NCI-H2081 treated with DMSO at 0.1 percent for 48 hours (cell line): ENCODE measurements at places on chromosomes 5 and 9.

- no peak for DNase-seq
Observed at GRCh38 chr9:97845130-97845529, 7.9 kb upstream of the FOXE1 start.

DNA sequence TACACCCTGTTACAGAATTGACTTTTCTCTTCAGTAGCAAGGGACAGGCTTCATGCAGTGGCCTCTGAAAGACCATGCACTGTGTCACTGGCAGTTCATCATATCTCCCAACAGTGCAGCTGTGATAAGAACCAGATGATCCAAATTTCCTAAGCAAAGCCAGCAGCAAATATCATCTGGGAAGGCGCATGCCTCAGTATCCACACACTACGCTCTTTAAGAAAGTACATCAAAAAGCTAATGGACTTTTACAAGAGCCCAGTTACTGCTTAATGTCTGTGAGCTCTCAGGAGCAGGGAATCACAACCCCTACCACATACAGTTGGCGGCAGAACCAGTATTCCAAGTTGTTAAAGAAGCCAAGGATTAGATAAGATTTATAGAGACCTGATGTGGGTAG, 25.1 kb downstream of the ADAMTSL1 start:
- no peak for DNase-seq

DNA sequence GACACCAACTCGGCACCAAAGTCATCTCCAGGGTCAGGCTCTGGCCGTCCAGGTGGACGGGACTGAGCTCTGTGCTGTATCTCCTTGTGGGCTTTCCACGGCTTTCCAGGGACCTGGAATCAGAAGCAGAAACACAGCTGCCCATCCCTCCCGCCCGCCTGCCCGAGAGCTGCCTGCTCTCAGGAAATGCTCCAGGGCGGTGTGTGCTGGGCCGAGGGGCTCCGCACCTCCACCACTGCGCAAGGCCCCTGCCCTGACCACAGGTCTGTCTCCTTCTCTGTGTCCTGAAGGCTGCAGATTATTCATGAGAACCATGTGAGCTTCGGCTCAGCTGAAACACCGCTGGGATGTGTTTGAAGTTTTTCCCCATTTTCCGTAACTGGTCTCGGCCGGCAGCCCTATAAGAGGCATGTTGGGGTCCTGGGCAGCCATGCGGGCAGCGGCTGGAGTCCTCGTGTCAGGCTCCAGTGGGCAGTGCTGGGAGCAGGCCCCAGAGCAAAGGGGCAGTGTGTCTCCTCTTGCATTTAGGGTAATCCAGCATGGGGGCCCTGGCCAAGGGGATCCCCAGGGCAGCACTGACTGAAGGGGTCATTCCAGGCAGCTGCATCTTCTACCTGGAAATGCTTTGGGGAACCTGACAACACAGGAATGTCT, 22.8 kb downstream of the NKD2 start:
- DNase-seq, result no peak

GRCh38 chr5:68376935-68377334, 161.4 kb downstream of the PIK3R1 start:
- DNase-seq, result no peak

GRCh38 chr9:89850153-89850552, 245.3 kb downstream of the GADD45G start:
- DNase-seq, result no peak

DNA sequence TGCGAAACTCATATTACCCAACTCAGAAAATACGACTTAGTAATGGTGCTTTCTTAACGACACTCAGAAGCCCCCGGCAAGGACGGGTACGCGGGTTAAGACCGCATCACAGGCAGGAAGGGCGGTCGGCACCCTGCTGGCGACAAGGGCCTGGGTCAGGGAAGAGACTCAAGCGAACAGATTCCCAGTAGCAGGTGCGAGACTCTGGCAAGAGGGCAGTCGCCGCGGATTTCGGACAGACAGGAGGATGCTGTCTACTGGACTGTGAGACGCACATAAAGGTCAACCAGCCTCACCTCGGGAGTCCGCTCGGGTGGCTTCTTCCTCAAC, 398 bp downstream of the RAPGEF6 start:
- no peak for DNase-seq

DNA sequence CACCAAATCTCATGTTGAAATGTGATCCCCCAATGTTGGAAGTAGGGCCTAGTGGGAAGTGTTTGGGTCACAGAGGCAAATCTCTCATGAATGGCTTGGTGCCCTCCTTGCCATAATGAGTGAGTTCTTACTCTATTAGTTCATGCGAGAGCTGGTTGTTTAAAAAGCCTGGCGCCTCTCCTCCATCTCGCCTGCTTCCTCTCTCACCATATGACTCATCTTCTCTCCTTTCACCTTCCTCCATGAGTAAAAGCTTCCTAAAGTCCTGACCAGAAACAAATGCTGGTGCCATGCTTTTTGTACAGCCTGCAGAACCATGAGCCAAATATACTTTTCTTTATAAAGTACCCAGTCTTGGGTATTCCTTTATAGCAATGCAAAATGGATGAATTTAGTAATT, 20.9 kb upstream of the ARHGAP26 start:
- no peak for DNase-seq

GRCh38 chr5:143064676-143065075, 294.5 kb downstream of the ARHGAP26 start:
- no peak for DNase-seq

- DNase-seq, result no peak
Observed at GRCh38 chr9:14347406-14348122, 33.6 kb upstream of the NFIB start.

DNA sequence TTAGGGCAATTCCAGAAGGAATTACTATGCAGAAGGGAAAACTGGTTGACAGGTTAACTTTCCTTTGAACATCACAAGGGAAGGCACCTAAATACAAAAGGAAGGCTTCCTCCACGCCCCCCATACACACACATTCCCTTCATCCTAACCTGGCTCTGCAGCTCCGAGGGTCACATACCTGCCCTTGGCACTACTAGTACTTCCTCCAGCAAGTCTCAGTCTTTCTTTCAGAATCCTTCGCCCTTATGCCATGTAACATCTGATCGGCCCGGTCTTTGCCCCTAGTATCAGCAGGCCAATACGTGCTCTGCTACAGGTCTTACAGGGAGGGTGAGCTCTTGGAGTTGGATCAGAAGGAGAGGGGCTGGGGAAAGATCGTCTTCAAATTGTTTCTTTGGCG, 1.6 kb upstream of the MARCHF6 start:
- DNase-seq, result no peak

DNA sequence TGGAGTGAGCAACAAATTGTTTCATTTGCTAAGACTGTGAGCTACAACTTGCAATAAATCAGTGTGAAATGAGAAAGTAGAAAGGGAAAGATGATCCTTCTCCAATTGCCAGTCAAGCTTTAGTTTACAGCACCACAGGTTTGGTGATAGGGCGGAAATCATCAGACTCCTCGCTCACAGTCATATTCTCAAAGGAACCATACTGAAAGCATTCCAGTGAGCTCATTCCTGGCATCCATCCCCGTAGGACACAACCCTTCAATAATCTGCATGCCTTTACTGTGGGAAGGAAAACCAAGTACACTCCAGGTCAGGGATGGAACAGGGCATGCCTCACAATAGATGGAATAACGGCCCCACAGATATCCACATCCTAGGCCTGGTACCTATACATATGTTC, 80.7 kb downstream of the FSTL4 start:
- no peak for DNase-seq

- DNase-seq, result no peak
Observed at GRCh38 chr9:800591-801150, 40.8 kb upstream of the DMRT1 start.

GRCh38 chr5:66814146-66814991, 218.2 kb downstream of the MAST4 start:
- peak; percentile 3 for DNase-seq

DNA sequence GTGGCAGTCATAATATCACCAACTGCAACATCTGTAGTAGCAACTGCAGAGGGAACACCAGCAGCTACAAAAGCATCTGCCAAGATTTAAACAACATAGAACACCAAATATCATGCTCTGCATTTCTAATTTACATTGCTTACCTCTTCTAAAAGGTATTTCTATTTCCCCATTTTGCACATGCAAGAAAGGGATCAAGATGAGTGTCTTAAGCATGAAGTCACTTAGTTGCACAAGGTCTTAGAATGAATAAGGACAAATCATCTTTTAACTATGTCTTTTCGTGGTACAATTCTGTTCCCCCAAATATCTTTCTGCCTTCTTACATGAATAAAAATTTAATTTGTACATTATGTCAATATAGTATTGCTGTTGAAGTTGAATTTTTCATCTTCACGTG, 1746.4 kb downstream of the EFNA5 start:
- DNase-seq, result no peak

- no peak for DNase-seq
Observed at GRCh38 chr5:137960141-137960540, 70.9 kb downstream of the PKD2L2 start.

GRCh38 chr5:125410537-125411070, 664.2 kb upstream of the ZNF608 start:
- DNase-seq, result peak; percentile 40

DNA sequence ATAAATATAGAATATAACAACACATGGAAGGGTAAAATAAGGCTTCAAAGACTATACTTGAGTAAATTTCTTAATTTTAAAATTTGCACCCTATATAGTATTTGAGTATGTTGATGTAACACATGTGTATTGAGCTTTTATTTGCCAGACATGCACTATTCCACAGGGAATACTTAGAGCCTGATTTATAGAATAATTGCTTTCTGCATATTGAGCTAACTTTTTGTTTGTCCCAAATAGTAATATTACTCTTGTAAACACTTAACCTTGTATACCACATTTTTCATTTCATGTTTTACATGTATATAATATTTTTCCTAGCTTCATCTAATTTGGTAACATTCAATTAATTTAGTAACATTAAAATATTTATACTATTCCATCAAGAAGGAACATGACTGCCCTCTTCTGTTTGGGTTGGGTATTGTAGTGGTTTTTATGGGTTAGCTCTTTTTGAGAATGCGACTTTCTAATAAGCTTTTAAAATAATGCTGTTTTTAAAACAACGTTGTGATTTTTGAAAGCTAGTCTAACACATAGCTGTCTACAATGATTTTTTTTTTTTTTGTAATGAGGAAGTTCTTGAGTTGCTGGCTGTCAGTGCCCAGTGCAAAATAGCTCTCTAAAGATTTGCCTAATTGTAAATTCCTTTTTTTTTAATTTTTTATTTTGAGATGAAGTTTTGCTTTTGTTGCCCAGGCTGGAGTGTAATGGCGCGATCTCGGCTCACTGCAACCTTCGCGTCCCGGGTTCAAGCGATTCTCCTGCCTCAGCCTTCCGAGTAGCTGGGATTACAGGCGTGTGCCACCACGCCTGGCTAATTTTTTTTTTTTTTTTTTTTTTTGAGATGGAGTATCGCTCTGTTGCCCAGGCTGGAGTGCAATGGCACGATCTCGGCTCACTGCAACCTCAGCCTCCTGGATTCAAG, 4.8 kb downstream of the SUB1 start:
- DNase-seq, result peak; percentile 26

DNA sequence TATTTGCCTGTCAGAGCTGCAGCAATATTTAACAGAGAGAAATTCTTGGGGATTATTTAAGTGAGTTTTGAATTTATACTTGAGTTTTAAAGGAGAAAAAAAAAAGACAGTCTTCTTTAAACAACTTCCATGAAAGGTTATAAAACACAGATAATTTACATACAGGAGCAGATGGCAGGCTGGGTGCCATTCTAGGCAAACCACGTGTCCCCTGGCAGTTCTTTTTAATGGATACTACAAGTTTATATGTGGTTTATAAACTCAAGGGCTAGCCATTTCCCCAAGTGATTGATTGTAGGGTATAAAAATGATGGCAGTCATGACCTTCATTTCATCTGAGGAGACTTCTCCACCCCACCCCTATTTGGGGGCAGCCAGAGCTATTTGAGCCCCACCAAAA, 166.6 kb downstream of the FSTL4 start:
- no peak for DNase-seq

DNA sequence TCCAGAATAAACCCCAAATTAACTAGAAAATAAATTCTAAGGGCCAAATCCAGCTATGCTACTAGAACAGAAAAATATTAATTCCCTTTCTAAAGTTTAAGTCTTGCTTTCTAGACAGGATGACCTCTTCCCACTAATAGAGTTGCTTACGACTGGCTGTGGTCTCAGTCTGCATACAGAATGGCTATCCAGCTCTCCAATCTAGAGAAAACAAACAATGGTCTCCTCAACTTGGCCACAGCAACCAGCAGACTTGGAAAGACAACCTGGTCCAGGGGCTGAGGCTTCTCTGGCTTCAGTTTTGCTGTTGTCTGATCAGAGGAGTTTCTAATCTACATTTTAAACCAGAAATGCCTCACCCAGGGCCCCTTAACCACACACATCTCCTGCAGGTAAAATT, 28.9 kb downstream of the RASEF start:
- no peak for DNase-seq

DNA sequence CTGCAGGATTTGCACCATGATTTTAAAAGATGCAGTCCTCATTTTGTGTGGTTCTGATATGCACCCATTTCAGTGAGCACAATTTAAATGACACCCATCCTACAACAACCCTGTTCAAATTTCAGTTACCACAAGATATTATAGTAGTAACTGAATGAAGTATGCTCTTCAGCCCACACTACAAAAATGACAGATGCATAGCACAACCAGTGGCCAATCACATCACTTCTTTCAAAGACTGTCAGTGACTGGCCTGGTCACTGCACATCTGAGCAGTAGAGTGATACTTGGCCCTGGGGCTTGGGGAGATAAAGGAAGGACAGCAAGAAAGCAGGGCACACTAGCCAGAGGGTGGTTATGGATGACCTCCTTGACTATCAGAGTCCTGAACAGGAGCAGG, 19.8 kb upstream of the IFNK start:
- no peak for DNase-seq

DNA sequence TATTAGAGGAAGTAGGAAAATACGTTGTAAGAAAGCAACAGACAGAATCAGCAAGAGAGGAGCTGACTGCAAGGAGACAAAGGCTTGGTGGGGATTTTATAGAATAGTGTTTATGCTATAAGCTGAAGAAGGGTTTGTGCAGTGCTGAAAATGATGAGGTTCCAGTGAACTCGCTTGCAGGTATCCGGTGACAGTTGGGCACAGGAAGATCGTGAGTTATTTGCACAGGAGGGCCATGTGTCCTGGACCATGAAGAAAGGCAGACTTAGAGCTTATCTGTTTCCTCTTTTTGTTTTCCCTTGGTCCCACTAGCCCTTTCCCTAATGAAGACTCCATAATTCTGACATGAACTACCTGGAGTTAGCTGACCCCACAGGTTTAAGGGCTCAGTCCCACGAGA, 61.4 kb downstream of the NXNL2 start:
- no peak for DNase-seq

DNA sequence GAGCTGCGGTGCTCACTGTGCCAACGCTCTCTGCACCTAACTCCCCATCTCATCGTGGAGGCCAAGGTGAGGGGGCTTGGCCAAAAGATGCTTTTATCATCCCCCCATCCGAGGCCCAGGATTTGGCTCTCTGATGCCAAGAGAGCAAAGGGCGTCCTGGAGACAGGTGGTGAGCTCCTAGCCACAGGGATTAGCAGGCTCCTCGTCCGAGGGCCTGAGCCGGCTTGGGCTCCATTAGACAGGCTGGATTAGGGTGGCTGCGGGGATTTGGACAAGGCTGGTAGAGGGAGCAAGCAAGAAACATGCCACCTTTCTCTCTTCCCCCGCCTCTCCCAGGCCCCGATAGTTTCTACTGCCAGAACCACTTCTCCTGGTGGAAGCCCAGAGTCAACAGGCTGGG, 1.0 kb upstream of the GRM6 start:
- DNase-seq, result no peak
